ENCODE measurements at places on chromosomes 4 and X.

GRCh38 chr4:41579526-41579925, 41.6 kb downstream of the LIMCH1 start:
- no peak for DNase-seq

- no peak for DNase-seq
Observed at GRCh38 chr4:182699795-182700194, 217.4 kb downstream of the DCTD start.

DNA sequence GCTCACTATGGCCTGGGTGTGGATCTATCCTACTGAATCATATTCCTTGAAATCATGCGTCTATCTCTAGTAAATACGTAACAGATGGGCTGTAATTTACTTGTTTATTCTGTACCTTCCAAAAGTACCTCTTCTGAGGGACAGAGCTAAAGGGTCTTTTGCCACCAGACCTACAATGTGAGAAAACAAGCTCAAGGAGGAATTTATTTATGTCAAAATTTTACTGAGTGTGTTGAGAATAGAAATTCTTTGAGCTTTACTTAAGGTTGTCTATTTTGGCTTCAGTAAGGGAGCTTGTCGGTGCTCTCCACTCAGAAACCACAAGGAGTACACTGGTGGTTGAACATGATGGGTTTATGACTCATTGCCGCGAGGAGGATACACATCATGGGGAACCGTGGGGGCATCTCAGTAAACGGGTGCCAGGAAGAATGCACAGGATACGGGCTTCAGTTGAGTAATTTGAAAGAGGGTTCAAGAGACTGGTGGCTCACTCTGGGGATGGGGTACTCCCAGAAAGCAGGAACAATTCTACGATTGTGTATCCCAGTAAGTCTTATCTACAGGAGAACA, 3.0 kb downstream of the ANK2 start:
- no peak for DNase-seq

DNA sequence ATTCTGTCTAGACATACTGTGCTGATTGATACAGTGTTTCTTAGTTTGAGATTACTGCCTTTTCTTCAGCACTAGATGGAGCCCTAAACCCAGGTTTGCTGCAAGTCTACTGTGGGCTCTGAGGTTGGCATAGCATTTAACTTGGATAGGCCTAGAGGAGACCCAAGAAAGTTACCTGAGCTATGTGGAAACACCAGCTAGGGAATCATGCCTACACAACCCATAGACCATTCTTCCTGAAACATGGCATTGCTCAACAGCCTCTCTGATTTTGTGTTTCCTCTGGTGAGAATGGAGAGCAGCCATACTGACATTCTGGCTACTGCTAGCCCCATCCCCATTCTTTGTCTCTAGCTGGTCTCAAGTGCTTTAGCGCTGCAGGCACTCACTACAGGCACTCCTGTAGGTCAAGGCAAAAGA, 287.7 kb upstream of the PCDH18 start:
- peak; percentile 6 for DNase-seq

GRCh38 chr4:138852681-138853080, 162.9 kb upstream of the NOCT start:
- no peak for DNase-seq

DNA sequence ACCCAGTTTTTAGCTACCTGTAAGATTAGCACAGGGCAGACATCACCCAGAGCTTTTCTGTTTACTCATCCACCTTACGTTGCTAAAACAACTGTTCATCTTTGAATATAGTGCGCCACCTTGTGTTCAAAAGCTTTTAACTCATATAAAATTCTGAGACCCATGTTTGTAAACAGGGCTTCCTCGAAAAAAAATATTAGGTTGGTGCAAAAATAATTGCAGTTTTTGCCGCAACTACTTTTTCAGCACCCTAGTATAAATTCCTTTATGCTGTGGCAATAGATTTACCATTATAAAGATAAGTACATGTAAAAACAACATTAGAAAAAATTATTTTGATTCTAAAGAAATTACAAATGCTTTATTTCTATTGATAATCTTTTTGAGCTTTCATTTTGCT, 147.9 kb downstream of the LRBA start:
- peak; percentile 78 for DNase-seq

- DNase-seq, result no peak
Observed at GRCh38 chr4:79177388-79177787, 148.5 kb downstream of the NAA11 start.

GRCh38 chrX:102491766-102492165, 20.2 kb upstream of the TCP11X2 start:
- DNase-seq, result no peak

DNA sequence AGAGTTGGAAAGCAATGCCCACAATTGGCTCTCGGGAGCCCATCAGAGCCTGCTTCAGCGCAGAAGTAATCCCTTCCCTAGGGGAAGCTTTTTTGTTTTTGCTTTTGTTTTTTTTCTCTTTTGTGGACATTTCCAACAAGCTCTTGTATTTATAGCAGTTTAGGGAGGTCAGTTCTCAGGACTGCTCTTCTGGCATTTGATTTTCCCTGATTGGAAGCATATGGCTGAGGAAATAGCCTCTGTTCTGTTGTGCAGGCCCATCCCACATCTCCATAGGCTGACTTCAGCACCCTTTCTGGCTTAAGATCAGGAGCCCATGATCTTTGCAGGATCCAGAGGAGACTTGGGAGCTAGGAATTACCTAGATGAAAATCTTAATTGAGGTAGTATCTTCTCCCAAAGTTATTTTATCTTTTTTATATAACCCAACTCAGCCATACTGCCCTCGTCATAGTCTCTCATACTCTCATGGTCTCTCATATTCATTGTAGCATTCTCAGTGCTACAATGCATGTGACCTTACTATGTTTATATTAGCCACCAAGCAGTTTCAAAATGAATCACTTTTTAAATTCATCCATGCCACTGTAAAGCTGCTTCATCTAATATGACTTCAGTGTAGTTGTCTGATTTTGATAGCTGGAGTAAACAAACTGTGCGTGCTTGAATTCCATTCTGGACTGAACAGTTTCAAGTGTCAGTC, 16.7 kb downstream of the PAGE4 start:
- no peak for DNase-seq

DNA sequence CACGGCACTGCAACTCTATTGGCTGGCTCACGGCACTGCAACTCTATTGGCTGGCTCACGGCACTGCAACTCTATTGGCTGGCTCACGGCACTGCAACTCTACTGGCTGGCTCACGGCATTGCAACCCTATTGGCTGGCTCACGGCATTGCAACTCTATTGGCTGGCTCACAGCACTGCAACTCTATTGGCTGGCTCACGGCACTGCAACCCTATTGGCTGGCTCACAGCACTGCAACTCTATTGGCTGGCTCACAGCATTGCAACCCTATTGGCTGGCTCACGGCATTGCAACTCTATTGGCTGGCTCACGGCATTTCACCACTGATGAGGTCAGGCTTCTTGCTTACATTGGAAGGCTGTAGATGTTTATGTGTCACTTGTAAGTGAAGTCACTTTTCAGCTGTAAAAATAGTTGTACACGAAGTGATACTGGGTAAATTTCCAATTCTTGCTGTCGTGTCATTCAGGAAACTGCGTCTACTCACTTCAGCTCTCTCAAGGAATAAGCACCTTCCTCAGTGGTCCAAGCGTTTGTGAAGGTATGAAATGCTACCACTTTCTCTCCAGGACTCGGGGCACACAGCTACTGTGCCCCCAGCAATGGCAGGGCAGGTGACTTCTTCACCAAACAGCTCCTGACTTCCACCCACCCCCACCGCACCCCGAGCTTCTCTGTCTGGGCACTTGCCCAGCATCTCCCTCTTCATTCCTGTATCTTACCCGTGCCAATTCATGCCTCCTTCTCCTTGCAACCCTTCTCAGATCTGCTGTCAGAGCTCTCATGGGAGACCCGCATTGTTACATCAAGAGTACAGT, 141.3 kb downstream of the AFAP1 start:
- no peak for DNase-seq

DNA sequence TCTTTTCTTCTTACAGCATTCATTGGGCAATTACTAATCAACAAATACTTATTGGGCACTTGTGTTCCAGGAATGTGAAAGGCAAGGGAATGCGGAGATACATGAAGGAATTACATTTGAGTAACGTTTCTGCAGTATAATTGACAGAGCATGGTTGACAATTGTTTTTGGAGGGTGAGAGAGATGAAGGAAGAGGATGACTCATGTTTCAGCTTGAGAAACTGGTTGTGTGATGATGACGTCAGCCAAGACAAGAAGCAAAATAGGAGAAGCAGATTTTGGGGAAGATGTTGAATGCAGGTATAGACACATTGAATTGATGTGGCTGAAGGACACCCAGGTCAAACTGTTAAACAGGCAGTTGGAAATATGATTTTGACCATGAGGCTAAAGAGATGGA, 8.0 kb upstream of the CPEB2 start:
- DNase-seq, result no peak

- no peak for DNase-seq
Observed at GRCh38 chr4:86921608-86922252, 13.1 kb upstream of the AFF1 start.

GRCh38 chr4:26000274-26000950, 86.4 kb downstream of the SMIM20 start:
- DNase-seq, result no peak

GRCh38 chr4:186030795-186031194, 38.2 kb upstream of the TLR3 start:
- no peak for DNase-seq

GRCh38 chrX:110044346-110045249, 41.7 kb downstream of the TMEM164 start:
- no peak for DNase-seq

DNA sequence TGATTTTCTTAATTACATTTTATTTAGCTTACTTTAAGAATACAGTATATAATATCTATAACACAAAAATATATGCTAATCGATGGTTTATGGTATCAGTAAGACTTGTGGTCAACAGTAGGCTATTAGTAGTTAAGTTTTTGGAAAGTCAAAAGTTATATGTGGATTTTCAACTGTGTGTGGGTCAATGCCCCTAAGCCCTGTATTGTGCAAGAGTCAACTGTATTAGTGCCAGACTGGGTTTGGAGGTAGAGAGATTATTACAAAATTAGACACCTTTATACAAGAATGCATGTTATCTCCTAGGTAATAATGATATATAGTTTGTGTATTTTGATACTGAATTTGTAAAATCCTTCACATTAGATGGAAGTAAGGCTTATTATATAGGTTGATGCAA, 100.3 kb upstream of the PRR32 start:
- DNase-seq, result no peak

DNA sequence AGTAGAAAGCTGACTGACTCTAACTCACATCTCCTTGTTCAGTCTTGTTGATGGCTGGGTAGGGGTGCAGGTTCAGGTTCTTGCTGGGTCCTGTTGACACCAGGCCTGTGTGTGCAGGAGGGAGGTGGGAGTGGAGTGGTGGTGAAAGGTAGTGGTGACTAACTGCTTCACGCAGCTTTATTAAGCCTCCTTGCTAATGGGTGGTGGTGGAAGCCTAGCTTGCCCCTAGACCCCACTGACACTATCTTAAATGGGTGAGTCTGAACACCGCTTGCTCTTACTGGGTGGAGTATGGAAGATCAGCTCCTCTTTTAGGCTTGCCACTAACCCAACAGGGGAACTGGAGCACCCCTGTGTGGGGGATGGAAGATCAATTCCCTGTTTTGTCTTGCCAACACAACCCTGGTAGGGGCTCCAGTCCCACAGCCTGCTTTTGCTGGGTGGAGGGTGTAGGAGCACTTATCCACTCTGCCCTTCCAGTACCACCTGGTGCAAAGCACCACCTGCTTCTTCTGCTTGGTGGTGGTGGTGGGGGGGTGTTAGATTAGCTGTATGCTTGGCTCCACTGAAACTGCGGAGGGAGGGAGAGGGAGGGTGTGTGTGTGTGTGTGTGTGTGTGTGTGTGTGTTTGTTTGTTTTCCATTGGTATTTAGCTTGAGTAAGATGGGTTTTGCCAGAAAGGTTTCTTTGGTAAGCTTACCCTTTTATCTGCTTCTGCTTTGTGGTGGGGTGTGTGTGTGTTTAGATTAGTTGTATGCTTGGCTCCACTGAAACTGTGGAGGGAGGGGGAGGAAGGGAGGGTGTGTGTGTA, 25.6 kb downstream of the KDM6A start:
- peak; percentile 56 for DNase-seq

GRCh38 chr4:133498149-133498548, 349.1 kb downstream of the PCDH10 start:
- DNase-seq, result no peak

DNA sequence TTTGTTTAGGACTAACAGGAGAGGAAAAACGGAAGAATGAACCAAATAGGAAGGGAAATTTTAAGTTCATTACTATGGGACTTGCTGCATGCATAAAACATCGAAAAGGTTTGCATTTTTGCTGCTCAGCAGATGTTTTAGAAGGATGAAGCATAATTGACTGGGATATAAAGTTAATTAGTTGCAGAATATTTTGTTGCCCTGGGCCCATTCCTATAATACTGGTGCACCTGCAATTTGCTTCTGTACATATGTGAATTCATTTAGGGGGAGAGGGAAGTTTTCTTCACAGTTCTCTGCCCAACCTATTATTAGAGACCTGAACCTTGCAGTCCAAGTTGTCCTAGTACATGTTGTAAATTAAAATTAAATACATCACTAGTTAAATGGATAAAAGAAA, 232.0 kb downstream of the UGT8 start:
- DNase-seq, result no peak

GRCh38 chr4:162586266-162586665, 422.5 kb upstream of the FSTL5 start:
- DNase-seq, result no peak

GRCh38 chrX:134738445-134738844, 80.2 kb upstream of the PLAC1 start:
- DNase-seq, result no peak

DNA sequence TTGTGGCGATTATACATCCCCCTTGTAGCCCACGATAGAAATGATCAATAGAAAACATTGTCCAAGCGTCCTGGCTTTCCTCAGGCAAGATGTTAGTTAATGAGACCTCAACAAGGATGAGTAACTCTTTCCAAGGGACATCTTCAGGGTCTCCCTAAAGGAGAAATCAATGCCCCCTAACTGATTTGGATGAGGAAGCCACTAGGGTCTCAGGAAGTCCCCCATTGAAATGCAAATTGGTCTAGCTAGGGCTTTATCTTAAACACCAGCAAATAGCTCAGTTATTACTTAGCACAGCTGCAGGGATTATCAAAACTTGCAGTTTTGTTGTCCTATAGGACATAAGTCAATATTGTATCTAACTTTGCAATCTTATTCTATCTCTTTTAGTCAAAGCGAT, 721.5 kb downstream of the IL1RAPL1 start:
- no peak for DNase-seq
